Hematopoietic multipotent progenitor cell treated with erythropoietin and hydrocortisone succinate and interleukin-3 and kit ligand, for 4 days (in vitro differentiated cells): ENCODE measurements at places on chromosomes 4 and X.

DNA sequence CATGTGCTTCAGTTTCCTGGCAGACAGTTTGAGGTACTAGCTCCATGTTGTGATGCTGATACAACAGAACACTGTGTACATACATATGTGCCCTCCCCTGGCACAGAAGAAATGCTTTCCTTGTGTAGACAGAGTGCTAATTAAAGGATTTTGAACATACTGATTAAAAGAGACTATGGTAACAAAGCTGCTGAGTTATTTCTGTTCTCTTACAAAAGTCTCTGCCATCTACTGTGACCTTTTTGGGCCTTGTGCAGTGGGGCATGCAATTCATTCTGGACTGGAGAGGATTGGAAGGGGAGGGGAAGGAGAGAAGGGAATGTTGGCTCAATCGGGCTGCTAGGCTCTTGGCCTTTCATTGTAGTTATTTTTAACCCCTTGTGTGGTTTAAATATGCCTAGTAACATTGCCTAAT is 6.0 kb downstream of the PDLIM5 start:
- peak; percentile 26 for DNase-seq

DNA sequence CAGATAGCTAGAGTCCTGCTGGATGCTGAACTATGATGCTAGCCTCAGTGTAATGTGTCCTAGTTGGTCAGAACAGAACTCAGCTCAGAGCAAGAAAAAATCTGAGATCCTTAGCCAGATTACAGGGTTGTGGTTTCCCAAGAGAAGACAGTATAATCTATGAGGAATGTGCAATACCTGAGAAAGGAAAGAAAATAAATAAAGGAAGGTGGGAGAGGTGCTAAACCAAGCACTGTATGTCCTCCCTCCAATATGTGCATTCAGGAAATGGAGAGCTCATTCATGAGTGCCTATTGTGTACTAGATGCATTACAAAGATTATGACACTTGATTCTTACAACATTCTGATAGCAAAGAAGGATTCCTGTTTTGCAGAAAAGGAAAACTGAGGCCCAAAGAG is 7.5 kb downstream of the USP26 start:
- DNase-seq, result no peak

- DNase-seq, result no peak
These were observed 40.7 kb downstream of the PALLD start for GRCh38 chr4:168537571-168537970.

GRCh38 chrX:13732246-13733067 is 2.0 kb downstream of the TRAPPC2 start:
- no peak for DNase-seq

- DNase-seq, result no peak
These were observed 295.2 kb upstream of the IGFBP7 start for GRCh38 chr4:57405359-57405758.

DNA sequence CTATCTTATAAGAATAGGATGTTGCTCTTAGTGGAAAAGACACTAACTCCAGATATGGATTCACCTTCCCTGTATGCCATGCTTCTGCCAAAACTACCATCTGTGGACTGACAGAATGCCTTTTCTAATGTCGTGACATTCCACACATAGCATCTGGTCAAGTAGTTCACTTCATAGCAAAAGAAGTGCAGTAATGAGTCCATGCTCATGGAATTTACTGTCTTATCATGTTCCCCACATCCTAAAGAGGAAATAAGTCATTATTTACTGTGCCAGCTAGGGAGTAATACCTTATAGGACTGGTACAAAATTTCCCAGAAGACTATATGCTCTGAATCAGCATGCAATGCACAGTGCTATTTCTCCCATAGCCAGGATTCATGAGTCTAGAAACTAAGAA is 562.4 kb downstream of the TLL1 start:
- no peak for DNase-seq

DNA sequence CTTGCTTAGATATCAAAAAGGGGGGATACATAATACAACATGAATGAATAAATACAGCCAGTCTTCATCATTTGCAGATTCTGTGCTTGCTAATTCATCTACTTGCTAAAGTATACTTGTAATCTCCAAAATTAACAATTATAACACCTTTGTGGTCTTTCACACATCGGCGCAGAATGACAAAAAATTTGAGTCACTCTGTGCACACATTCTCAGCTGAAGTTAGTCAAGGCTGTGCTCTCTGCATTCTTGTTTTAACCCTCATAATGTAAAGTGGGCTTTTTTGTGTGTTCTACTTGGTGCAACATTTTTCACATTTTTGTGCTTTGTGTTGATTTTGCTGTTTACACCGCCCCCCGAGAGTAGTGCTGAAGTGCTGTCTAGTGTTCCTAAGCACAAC is 65.8 kb upstream of the GPRIN3 start:
- DNase-seq, result no peak

DNA sequence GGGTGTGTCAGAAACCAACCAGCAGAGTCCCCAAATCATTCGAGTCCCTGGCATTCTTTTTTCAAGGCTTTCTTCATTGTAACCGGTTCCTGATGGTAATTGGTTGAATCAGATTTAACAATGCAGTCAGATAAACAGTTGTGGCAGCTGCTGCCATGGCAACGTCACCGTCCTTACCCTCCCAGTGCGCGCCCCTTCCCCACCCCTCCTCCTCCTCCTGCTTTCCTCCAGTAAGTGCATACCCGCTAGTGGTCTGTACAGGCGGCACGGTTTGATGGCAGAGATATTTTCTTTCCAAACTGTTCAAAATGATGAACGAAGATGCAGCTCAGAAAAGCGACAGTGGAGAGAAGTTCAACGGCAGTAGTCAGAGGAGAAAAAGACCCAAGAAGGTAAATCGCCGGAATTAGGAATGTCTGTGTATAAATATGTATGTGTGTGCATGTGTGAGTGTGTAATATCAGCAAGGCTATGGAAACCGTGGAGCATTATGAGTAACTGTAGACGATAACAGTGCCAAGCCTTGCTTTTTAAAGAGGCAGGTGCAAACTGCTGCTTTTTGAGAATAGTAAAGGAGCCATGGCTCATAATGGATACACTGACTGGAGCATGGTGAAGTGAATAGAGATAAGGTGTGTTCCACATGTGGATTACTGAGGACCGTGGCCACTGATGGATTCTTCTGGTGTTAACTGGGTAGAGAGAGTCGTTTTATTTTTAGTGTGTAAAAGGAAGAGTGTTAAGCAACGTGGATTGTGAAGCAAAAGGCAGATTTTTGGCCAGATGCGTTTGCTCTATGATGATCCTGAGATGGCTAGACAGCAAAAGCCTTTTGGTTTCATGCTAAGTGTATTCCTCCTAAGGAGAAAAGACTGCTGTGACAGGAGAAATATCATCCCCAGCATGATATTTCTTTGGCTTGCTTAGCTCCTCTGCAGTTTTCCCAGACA is at the start of gene ANK2:
Gene ANK2, plus strand, starts transcription at position 233 of the 950 bp plus-strand sequence. Its CDS starts 76 bp downstream, at position 309.
- no peak for DNase-seq

DNA sequence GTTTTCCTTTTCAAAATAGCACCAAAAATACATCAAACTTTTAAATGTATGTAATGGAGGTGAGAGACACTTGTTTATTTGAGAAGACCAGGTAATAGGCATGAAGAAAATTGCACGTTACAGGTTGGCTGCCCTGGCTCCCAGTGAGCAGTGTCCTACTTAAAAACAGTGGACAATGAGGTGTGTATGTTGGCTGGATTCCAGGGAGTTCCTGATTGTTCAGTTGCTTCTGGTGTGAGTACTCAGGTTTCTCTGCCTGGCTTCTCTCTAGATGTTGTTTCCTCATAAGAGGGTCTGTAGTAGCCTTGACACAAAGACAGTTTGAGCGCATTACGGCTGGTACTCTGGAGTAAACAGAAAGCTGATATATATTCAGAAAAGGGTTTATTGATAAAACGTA is 29.4 kb downstream of the SNX25 start:
- no peak for DNase-seq

DNA sequence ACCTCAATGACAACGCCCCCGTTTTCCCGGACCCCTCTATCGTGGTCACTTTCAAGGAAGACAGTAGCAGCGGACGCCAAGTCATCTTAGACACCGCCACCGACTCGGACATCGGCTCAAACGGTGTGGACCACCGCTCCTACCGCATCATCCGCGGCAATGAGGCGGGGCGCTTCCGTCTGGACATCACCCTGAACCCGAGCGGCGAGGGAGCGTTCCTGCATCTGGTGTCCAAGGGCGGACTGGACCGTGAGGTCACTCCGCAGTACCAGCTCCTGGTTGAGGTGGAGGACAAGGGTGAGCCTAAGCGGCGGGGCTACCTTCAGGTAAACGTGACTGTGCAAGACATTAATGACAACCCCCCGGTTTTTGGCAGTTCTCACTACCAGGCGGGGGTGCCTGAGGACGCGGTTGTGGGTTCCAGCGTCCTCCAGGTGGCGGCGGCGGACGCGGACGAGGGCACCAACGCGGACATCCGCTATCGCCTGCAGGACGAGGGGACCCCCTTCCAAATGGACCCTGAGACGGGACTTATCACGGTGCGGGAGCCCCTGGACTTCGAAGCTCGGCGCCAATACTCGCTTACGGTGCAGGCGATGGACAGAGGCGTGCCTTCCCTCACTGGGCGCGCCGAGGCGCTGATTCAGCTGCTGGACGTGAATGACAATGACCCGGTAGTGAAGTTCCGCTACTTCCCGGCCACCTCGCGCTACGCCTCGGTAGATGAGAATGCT is 2.2 kb downstream of the FAT4 start:
- DNase-seq, result peak; percentile 38

- peak; percentile 0 for DNase-seq
These were observed 99.3 kb upstream of the GRPR start for GRCh38 chrX:16023790-16024734.

DNA sequence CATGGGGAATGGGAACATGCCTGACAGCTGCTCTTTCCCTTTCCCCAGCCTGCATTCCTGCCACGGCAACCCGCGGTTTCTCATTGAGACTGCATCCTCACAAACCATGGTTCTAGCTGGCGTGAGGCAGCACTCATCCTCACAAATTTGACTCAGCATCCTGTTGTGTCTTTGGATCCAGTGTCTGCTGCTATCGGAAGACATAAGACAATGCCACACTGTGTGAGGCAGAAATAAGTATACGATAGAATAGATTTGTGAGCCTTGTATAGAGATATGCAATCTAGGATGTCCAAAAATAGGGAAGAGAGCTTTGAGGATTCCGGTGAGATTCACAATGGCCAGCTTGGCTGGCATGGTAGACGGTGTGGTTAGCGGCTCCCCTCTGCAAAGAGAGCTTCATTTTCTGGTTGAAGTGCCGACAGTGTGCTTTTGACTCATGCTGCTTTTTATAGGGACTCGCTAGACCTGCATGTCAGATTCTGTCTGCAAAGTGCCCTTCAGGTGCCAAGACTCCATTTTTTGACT is 161.3 kb upstream of the PSAPL1 start:
- no peak for DNase-seq

DNA sequence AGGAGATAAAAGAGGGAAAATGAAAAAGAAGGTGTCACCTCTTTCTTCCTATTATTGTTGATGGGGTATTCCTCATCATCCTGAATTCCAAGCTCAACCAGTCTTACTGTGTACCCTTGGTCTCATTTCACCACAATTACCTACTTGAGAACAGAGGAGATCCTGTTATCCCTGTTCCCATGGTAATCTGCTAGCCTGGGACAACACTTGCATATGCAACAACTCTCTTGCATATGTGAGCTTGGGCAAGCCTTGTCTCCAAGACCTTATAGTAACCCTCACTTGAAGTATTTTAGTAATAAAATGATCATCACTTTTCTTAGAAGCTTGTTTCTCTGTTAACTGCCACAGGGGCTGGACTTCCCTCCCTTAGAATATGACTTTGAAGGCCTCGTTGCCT is 253.7 kb downstream of the NAP1L3 start:
- DNase-seq, result no peak

- no peak for DNase-seq
These were observed 20.4 kb upstream of the TENM3 start for GRCh38 chr4:182222766-182223165.

GRCh38 chr4:116469582-116469981 is 615.8 kb downstream of the TRAM1L1 start:
- no peak for DNase-seq

- DNase-seq, result no peak
These were observed 96.0 kb downstream of the TENM3 start for GRCh38 chr4:182339221-182339641.

GRCh38 chr4:26365537-26366150 is 44.8 kb downstream of the RBPJ start:
- DNase-seq, result peak; percentile 38

- DNase-seq, result no peak
These were observed 59.2 kb downstream of the GLUD2 start for GRCh38 chrX:121106484-121107235.

GRCh38 chr4:145716200-145716599 is 36.3 kb downstream of the C4orf51 start:
- no peak for DNase-seq

GRCh38 chr4:153479101-153479500 is 12.9 kb downstream of the TMEM131L start:
- no peak for DNase-seq

- no peak for DNase-seq
These were observed 72.0 kb upstream of the IL13RA2 start for GRCh38 chrX:115089419-115089818.

DNA sequence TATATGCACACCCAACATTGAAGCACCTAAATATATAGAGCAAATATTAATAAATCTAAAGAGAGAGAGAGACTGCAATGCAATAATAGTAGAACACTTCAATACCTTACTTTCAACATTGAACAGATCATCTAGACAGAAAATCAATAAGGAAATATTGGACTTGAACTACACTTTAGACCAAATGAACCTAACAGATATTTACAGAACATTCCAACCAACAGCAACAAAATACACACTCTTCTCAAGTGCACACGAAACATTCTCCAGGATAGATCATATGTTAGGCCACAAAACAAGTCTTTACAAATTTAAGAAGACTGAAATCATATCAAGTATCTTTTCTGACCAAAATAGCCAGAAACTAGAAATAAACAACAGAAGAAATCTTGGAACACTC is 66.6 kb downstream of the CD99L2 start:
- no peak for DNase-seq

GRCh38 chr4:186765673-186766546 is 42.3 kb upstream of the FAT1 start:
- DNase-seq, result no peak

DNA sequence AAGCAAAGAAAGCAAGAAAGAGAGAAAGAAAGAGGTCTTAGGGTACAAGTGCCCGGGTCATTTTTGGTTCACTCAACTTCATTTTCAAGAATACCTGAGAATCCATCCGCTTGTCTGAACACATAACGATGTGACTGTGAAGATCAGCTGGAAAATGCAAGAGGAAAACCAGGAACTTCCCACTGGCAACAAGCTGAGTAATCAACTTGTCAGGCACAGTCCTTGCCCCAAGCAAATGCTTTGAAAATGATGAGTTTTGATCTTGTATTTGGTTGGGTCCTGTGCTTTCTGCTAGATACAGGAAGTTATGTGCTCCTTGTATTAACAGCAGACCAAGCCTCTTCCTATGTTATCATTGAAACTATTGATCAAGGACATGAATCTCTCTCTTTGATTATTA is 239.1 kb downstream of the ASMT start:
- no peak for DNase-seq

- DNase-seq, result no peak
These were observed 48.4 kb downstream of the CHM start for GRCh38 chrX:85998954-85999353.
